Type B pancreatic cell (in vitro differentiated cells): ENCODE measurements at places on chromosomes 6 and 20. TPM values are rescaled to one million over a fixed set of nuclear protein-coding genes. Genes with fewer than 3 reads are reported as not detected.

GRCh38 chr20:64244870-64245603, 10.5 kb upstream of the PCMTD2 start:
- DNase-seq, result no peak

DNA sequence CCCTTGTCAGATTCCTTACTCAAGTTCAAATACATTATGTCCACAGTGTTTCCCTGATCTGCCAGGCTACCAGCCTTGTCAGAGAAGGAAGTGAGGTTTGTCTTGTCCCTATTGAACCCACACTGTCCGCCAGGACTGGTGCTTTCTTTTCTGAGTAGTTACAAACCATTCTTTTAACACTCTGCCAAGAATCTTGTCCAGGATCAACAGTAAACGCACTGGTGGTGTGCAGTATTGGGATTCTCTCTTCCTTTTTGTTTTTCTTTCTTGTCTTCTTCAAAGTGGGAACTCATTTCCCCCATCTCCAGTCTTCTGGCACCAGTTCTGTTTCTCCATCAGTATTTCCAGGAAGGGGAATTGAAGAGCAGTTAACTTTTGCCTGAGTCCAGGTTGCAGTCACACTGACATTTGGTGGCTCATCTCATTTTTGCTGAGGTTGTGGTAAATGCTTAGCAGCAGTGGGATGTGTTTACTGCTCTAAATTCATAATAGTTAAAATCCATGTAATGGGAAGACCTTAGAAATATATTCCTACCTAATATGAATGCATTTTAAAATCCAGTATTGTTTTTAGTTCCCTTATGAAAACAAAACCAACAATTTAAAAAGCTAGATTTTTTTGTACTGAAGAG, 295.3 kb downstream of the PRL start:
- no peak for DNase-seq

GRCh38 chr6:10250655-10251220, 164.1 kb downstream of the TFAP2A start:
- no peak for DNase-seq

PRR18 gene
- 0.80 and 1.5 TPM in 2 replicates for total RNA-seq

PRKN gene
- 1.3 and 6.2 TPM in 2 replicates for total RNA-seq

POLR3F gene
- 8.5 and 10.7 TPM in 2 replicates for total RNA-seq
